Left lung (tissue), 14 donors: ENCODE measurements at places on chromosomes 2 and 18. TPM values are rescaled to one million over a fixed set of nuclear protein-coding genes. Genes with fewer than 3 reads are reported as not detected.

Gene CPLX4
- total RNA-seq, result not detected

Gene FAHD2A
- 23.6 TPM for total RNA-seq

Gene AFF3
- 42.0 TPM for total RNA-seq

Gene FNDC4
- 8.0 TPM for total RNA-seq

Gene M1AP
- 0.47 TPM for total RNA-seq

Gene RTP5
- total RNA-seq, result 0.10 TPM

Gene FAM237A
- total RNA-seq, result not detected

Gene DLGAP1
- total RNA-seq, result 3.6 TPM

Gene SPRED2
- total RNA-seq, result 47.1 TPM

GRCh38 chr2:226638576-226638975 is 161.0 kb downstream of the IRS1 start:
- no peaks in the 10 kb centered on the region for H3K36me3 ChIP-seq
- no peaks in the 10 kb centered on the region for H3K27me3 ChIP-seq
- no peak overlapping the region for H3K4me3 ChIP-seq

GRCh38 chr2:220107380-220107791 is 480.0 kb downstream of the SLC4A3 start:
- H3K36me3 ChIP-seq, result no peaks in the 10 kb centered on the region
- H3K27me3 ChIP-seq, result no peaks in the 10 kb centered on the region
- H3K4me3 ChIP-seq, result no peak overlapping the region
- no peak for DNase-seq
- H3K4me1 ChIP-seq, result no peaks in the 10 kb centered on the region

DNA sequence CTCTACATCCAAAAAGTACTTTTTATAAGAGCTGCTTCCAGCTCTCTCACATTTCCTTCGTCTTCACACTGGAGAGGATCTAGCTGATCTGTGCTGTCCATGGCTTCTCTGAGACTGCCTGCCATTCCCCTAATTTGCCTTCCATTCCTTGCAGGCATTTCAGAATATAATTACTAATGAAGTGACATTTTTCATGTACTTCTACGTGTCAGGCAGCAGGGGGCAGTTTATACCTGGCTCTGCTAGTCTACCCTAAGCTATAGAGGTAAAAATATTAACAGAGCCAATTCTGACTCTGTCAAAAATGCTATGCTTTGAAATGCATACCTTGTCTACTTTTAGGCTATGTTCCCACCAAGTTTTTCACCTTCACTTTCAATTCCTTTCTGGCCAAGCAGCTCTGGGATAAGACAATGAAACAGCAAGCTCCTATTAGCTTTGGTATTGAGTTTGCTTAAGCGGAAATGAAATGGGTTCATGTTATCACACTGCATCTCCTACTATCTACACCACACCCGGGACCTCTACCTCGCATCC is 81.9 kb downstream of the MEP1B start:
- H3K36me3 ChIP-seq, result no peaks in the 10 kb centered on the region
- H3K4me1 ChIP-seq, result no peaks in the 10 kb centered on the region
- DNase-seq, result no peak
- H3K27me3 ChIP-seq, result no peaks in the 10 kb centered on the region
- H3K27ac ChIP-seq, result no peak overlapping the region

GRCh38 chr2:37911296-37911873 is 13.7 kb upstream of the RMDN2 start:
- H3K36me3 ChIP-seq, result no peaks in the 10 kb centered on the region
- H3K4me1 ChIP-seq, result no peaks in the 10 kb centered on the region
- no peak for DNase-seq
- no peaks in the 10 kb centered on the region for H3K27me3 ChIP-seq

DNA sequence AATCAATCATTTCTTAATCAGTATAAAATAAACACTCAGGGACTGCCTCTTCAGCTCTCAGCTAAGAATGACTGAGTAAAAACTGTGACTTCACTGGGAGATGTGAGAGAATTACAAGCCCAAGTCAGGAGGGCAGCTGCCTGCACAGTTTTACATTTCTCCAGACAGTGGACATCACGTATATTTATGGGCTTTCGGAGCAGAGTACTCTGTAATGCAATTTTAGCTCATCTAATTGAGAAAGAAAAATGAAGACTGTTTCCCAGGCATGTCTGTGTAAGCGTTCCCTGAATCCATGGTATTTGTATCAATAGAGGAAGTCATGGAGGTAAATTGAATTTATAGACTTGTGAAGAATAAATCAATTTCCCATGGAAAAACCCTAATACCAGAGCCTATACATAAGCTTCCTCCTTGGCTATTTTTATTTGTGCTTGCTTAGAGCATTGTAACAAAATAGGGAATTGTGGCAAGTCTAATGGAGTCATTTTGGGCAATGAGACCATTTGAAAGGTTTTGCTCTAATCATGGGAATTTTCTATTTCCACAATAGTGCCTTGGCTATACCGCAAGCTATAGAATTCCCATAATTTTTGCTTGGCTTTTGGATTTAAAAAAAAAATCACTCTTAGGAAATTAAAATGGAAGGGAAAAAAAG is 87.2 kb downstream of the SLC5A7 start:
- no peak overlapping the region for H3K27ac ChIP-seq
- H3K4me1 ChIP-seq, result no peaks in the 10 kb centered on the region
- peaks cover 13% of the 10 kb centered on the region for H3K27me3 ChIP-seq
- no peak for DNase-seq

GRCh38 chr2:127029350-127030051 is 77.5 kb downstream of the BIN1 start:
- H3K27ac ChIP-seq, result no peak overlapping the region
- H3K36me3 ChIP-seq, result no peaks in the 10 kb centered on the region
- no peak for DNase-seq
- no peak overlapping the region for H3K4me3 ChIP-seq
- H3K4me1 ChIP-seq, result no peaks in the 10 kb centered on the region
- H3K27me3 ChIP-seq, result peaks cover 37% of the 10 kb centered on the region

DNA sequence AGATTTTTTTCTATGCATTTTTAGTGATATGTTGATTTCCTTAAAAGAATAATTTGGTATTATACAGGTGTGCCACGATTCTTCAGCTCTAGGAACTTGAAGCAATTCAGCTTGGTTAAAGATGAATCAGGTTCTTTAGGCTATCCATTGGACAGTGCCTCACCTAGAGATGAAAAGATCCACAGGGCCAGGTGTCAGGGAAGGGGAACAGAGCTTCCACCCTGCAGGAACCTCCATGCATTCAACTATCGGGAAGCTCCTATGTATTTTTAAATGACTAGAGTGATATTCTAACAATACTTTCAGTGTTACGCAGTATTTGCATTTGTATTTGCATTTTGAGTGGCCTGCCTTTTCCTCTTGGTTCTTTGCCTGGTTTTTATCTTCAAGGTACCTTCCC is 40.2 kb downstream of the PKP4 start:
- no peaks in the 10 kb centered on the region for H3K27me3 ChIP-seq
- peaks cover 3% of the 10 kb centered on the region for H3K4me1 ChIP-seq
- no peak overlapping the region for H3K27ac ChIP-seq
- DNase-seq, result no peak
- H3K4me3 ChIP-seq, result no peak overlapping the region
- no peaks in the 10 kb centered on the region for H3K36me3 ChIP-seq

DNA sequence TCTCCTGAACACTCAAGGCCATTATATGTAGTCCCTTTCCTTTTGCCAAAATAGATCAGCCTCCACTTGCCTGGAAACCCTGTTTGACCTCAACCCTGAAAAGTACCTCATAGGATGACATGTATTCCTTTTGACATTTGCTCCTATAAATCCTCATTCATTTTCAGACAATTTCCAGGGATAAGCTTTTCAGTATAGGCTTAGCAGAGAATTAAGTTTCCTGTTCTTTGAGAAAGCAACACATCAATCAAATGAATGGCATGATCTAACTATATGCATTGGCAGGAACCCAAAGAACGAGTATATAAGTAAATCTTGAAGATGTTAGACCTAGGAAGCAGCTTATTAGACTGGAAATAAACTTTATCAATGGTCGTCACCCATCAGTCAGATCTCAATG is 483.0 kb downstream of the CCDC85A start:
- H3K27ac ChIP-seq, result no peak overlapping the region
- no peaks in the 10 kb centered on the region for H3K4me1 ChIP-seq
- H3K36me3 ChIP-seq, result no peaks in the 10 kb centered on the region
- H3K4me3 ChIP-seq, result no peak overlapping the region

GRCh38 chr2:160402997-160403979 is 90.3 kb downstream of the RBMS1 start:
- H3K27me3 ChIP-seq, result no peaks in the 10 kb centered on the region
- no peak for DNase-seq
- peak overlapping the region; percentile 2 for H3K27ac ChIP-seq
- no peaks in the 10 kb centered on the region for H3K36me3 ChIP-seq

GRCh38 chr2:190167702-190168101 is 105.2 kb upstream of the MSTN start:
- H3K4me3 ChIP-seq, result no peak overlapping the region
- H3K4me1 ChIP-seq, result no peaks in the 10 kb centered on the region
- no peak overlapping the region for H3K27ac ChIP-seq
- DNase-seq, result no peak
- H3K27me3 ChIP-seq, result no peaks in the 10 kb centered on the region

GRCh38 chr2:29522951-29523669 is 398.3 kb downstream of the ALK start:
- no peak overlapping the region for H3K4me3 ChIP-seq
- H3K27ac ChIP-seq, result no peak overlapping the region
- H3K4me1 ChIP-seq, result no peaks in the 10 kb centered on the region

DNA sequence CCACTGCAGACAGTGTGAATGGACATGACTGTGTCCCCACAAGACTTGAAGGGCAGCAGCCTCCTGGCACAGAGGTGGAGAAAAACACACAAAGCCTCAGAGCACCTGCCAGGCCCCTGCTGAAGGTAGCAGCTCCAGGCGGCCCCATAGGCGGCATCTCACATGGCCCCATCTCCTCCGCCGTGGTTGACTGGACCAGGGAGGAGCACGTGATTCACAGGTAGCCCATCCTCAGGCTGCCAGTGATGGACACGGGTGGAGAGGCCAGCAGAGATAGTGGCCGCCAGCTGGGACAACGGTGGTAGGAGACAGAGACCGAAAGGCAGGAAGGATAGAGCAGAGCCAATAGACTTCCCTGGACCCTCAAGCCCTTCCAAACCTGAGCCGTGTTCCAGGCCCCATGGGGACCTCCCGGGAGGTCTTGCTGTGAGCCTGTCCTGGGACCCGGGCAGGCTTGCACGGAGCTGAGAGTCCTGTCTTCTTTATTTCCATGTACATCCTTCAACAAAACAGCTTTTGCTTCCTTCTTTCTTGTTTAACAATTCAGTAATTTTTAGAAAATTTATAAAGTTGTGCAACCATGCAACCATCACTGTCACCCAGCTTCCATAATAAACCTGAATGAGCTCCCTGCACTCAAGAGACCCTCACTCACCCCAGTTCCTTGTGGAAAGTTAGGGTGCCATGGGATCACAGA is 26.9 kb downstream of the GPR55 start:
- H3K27me3 ChIP-seq, result no peaks in the 10 kb centered on the region
- no peaks in the 10 kb centered on the region for H3K36me3 ChIP-seq
- DNase-seq, result no peak
- H3K27ac ChIP-seq, result no peak overlapping the region
- no peaks in the 10 kb centered on the region for H3K4me1 ChIP-seq
- no peak overlapping the region for H3K4me3 ChIP-seq

GRCh38 chr2:67945940-67946339 is 116.9 kb downstream of the C1D start:
- H3K27me3 ChIP-seq, result no peaks in the 10 kb centered on the region
- no peaks in the 10 kb centered on the region for H3K36me3 ChIP-seq
- no peak for DNase-seq
